Fibroblast of skin of scalp (primary cell): ENCODE measurements at places on chromosomes 12 and 14.

DNA sequence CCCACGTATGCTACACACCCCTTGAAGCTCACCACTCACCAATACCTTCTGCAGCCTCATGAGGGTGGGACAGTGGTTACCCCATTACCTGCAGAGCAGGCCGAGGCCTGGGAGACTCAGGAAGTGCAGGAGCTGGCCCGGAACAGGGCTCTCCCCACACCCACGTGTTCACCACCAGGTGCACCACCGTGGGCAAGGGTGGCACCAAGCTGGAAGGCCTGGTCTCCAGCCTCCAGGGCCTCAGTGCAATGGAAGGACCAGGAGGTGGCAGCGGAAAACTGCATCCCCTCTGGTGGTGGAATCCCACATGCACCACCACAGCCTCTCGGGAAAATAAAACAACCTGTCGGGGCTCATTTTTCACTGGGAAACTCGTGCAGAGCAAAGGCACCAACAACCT lies 36.4 kb downstream of the ITPK1 start:
- DNase-seq = no peak

GRCh38 chr12:116599285-116600136 lies 40.3 kb downstream of the MAP1LC3B2 start:
- peak; percentile 77 for DNase-seq

DNA sequence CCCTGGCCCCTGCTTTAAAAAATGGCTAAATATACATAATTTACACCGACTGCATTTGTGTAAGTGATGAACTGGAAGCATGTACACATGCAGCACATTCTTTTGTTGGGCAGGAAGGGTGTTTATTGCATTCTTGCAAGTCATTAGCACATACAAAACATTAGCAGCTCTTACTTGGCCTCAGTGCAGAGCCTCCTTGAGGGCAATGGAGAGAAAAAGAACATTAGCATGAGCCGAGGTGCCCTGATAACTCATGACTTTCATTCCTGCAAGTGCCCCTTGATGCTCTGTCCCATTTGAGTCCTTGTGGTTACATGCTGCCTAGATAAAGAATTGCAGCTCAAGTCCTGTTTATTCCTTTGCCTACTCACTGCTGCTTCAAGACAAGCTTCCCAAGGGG lies 61.9 kb downstream of the PAX9 start:
- DNase-seq = no peak

DNA sequence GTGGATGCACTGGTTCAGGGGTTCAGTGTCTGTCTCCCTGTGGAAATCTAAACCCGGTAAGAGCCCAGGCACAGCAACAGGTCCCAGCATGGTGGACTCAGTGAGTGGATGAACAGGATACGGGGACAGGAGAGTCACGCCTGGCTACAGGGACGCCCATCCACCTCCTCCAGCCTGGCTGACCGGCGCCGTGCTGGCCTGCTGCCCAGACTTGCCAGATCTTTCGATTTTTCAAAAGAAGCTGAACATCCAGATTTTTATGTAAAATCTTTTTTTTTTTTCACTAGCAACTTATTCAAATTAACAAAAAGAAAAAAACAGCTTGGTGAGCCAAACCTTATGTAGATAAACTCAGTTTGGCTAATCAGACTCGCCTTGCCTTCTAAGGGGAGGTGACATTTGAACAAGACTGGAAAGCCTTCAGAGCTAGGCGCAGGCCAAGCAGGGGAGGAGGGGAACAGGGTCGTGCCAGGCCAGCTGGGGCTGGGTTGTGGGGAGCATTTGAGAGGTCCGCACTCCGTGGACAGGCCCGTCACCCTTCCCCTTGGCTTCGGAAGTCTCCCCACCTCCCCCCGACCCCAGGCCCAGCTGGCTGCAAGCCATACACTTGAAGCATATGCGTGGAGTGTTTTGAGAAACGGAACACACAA lies 87.8 kb upstream of the NCOR2 start:
- DNase-seq = peak; percentile 63

- DNase-seq = peak; percentile 52
Measured at GRCh38 chr14:77761205-77761931, 412 bp upstream of the SNW1 start.

- DNase-seq = no peak
Measured at GRCh38 chr14:68966872-68967301, 12.2 kb downstream of the ACTN1 start.

DNA sequence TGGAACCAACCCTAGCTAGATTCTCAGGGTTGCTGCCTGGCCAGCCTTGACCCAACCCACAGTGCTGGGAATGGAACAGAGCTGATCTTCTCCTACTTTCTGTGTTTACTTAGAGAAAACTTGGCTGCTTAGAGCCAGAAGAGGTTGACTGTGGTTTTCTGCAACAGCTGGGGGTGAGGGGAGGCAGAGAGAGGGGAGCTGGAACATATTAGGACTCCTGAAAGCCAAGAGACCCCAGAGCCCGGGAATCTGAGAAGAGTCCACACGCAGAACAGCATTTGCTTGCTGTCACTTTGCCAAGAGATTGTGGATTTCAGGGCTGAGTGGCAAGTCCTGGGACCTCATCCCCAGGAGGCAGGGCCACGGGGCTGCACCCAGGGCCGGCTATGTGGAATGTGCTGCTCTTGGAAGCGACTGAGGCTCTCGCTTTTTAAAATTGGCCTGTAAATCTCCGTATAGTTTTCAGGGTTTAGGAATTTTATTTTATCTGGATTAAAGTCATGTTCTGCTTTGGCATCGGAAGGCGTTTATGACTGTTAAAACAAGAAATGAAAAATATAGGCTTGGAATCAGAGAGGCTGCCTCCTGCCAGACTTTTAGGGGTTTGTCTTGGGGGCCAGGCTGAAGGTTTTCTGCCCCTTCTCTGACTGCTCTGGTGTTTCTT lies 22.3 kb upstream of the MED13L start:
- DNase-seq = peak; percentile 68

DNA sequence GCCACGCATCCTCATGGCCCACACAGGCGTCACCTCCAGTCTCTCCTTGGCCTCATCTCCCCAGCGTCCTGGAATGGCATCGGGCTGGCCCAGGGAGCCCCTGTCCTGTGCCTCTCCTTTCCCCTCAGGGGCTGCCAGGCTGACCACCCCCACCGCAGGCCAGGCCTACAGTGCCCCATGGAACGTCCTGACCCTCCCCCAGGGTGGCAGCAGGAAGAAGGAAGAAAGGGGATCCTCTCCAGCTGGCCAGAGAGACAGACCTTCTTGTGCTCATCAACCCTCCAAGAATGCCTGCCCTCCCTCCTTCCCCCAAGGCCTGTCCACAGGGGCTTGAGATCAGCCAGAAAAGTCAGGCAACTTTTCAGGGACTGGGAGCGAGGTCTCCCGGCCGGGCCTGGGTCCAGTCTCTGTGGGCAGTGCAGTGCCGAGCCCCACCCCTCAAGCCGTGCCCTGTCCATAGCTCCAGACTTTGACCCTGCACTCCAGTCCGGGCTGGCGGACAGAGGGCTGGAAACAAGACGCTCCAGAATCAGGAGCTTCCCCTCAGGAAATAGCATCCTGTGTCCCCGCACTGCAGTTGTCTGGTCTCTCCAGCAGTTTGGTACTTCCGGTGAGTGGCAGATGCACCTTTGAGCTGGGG lies at the start of gene DAO:
TSS of gene DAO (plus strand) at position 478 of the 640 bp plus-strand sequence. CDS start 4,915 bp downstream, outside the sequence.
- DNase-seq = no peak

DNA sequence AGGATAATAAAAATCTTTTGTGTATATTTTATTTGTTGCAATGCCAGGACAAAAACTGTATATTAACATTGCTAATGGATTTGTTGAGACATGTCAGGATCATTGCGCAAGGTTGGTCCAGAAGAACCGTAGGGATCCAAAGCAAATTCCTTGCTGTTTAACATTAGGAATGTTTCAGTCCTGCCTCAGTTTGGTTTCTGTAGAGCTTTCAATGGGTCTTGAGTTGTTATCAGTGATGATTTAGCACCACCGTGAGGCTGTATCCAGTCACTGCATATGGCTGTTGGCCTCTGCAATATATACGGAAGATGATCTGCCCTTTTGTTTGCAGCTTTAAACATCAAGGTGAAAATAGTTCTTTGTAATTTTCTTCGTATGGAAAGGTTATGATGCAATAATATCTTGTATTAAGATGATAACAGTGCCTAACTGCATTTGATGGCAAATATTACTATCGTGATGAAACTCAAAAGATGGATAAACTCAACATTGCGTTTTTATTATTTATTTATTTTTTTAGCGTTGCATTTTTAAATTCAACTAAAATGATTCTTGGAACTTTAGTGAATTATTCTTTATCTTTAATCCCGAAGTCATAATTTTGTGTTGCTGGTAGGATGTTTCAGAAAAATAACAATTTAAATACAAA lies 231.2 kb downstream of the AKAP6 start:
- peak; percentile 85 for DNase-seq
